Stimulated activated CD8-positive, alpha-beta memory T cell treated with anti-CD3 and anti-CD28 coated beads, Interleukin-7, amount 100 ng/mL, for 1 hour (primary cell): ENCODE measurements at places on chromosomes 7 and 10.

DNA sequence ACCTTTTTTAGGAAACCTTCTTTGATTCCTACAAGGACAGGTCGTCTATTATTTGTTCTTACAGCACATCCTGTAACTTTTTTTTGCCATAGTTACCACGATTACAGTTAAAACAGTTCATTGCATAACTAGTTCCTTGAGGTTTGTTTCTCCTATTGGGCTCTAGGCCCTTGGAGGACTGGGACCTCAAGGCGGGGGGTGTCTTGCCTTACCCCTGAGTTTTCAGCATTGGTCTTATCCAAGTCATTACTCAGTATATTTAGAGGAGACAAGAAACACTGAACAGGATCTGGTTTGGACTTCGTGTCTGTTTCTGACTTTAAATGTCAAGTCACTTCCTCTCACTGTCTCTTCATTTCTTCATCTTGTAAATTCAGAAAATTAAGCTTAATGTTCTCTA lies 369.8 kb downstream of the SDK1 start:
- no peak for DNase-seq

- DNase-seq: no peak
These were observed at the start of gene HOXA5 for GRCh38 chr7:27143023-27143949. HOXA5 (minus strand) TSS chr7:27143681; CDS start chr7:27143607, 74 bp downstream.

GRCh38 chr7:69078997-69079769 lies 519.1 kb upstream of the AUTS2 start:
- DNase-seq: no peak

- DNase-seq: no peak
These were observed 46.8 kb downstream of the KCNH2 start for GRCh38 chr7:150931199-150931869.

- no peak for DNase-seq
These were observed 15.9 kb downstream of the FBH1 start for GRCh38 chr10:5905854-5906507.

- DNase-seq: no peak
These were observed 238.3 kb upstream of the RNF32 start for GRCh38 chr7:156402255-156402654.

- no peak for DNase-seq
These were observed 130.7 kb downstream of the DGKI start for GRCh38 chr7:137716061-137716460.

- DNase-seq: no peak
These were observed 87.1 kb upstream of the HDAC9 start for GRCh38 chr7:18408461-18408860.

DNA sequence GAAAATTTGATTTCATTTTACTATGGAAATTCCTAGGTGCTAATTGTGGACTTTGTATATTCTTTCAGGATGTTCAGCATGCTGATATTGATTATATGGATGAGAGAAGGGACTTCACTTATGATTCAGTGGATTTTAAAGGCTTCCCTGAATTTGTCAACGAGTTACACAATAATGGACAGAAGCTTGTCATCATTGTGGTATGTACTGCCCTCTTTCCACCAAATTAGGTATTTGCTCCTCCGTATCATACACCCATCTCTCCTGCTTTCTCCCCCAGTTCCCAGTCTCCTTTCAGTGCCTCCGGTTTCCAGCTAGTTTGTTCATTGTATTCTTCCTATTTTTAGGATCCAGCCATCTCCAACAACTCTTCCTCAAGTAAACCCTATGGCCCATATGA lies 34.6 kb downstream of the MGAM start:
- DNase-seq: no peak

DNA sequence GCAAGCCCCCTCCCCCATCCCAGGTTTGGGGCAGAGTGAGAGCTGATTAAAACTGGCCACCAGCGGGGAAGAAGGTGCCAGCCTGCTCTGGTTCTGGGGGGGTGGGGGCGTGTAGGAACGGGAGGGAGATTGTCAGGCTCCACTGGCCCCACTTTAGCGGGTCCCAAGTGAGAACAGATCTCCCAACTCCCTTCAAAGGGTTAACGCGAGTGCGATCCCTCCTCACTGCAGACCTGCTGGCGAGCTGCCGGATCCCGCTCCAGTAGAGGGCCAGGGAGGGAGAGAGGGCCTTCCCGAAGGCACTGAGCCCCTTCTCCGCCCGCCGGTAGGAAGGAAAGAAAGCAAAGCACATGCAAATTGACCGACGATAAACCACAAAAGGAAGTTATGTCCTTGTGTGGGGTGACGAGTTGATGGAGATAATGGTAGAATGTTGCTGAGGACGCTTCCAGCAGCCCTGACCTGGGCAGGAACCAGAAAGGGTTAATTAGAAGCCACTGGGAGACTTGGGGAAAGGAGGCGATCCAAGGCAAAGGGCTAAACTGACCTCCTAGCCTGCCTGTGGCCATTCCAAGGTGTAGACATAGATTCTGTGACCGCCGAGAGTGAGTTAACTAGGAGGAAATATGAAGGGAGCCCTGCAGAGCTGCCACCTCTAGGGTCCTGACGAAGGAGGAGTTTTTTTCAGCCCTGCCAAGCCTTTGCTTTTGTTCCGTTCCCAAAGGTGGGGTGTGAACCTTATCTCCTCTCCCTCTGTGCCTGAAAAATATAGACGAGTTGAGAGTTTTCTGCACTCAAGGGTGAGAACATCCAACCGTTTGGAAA lies 1.5 kb downstream of the NRG3 start:
- no peak for DNase-seq

- DNase-seq: no peak
These were observed 169.1 kb downstream of the IMMP2L start for GRCh38 chr7:111393011-111393754.

- DNase-seq: no peak
These were observed 479.3 kb upstream of the PODXL start for GRCh38 chr7:132035517-132036362.

DNA sequence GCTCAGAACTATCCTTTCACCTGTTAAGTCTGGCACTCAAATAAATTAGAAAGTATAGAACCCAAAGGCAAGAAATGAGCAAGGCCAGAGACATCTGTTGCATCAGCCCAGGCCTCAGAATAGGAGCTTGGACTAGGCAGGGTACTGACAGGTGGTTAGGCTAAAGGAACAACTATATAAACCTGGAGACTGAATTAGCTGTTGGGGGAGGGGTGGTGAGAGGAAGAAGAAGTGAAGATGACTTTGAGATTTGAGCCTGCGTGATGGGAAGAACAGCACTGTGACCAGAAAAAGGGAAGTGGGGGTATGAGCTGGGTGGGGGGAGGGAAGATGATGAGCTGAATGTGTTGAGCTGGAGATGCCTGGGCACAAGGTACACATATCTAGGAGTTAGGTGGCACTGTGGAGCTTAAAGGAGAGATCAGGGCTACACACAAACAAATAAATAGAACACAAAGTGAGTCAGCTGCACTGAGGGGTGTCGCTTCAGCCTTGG lies 244.7 kb downstream of the PTEN start:
- DNase-seq: no peak

DNA sequence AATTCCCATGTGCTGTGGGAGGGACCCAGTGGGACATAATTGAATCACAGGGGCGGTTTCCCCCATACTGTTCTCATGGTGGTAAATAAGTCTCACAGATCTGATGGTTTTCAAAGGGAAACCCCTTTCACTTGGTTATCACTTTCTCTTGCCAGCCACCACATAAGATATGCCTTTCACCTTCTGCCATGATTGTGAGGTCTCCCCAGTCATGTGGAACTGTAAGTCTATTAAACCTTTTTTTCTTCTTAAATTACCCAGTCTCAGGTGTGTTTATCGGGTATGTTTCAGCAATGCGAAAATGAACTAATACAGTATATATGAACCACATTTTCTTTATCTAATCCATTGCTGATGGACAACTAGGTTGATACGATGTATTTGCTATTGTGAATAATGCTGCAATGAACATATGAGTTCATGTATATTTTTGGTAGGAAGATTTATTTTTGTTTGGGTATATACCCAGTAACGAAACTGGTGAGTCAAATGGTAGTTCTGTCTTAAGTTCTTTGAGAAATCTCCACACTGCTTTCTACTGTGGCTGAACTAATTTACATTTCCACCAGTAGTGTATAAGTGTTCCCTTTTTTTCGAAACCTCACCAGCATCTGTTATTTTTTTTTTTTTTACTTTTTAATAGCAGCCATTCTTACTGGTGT lies 70.0 kb upstream of the HGF start:
- DNase-seq: no peak

- DNase-seq: no peak
These were observed 70.4 kb downstream of the ST8SIA6 start for GRCh38 chr10:17383801-17384555.

- no peak for DNase-seq
These were observed 27.9 kb upstream of the ITGA8 start for GRCh38 chr10:15747632-15748031.

GRCh38 chr7:116277070-116277469 lies 66.7 kb downstream of the TES start:
- no peak for DNase-seq

GRCh38 chr7:5420067-5420880 lies 3.4 kb downstream of the TNRC18 start:
- no peak for DNase-seq

- no peak for DNase-seq
These were observed 34.3 kb downstream of the HTRA1 start for GRCh38 chr10:122495406-122496340.

DNA sequence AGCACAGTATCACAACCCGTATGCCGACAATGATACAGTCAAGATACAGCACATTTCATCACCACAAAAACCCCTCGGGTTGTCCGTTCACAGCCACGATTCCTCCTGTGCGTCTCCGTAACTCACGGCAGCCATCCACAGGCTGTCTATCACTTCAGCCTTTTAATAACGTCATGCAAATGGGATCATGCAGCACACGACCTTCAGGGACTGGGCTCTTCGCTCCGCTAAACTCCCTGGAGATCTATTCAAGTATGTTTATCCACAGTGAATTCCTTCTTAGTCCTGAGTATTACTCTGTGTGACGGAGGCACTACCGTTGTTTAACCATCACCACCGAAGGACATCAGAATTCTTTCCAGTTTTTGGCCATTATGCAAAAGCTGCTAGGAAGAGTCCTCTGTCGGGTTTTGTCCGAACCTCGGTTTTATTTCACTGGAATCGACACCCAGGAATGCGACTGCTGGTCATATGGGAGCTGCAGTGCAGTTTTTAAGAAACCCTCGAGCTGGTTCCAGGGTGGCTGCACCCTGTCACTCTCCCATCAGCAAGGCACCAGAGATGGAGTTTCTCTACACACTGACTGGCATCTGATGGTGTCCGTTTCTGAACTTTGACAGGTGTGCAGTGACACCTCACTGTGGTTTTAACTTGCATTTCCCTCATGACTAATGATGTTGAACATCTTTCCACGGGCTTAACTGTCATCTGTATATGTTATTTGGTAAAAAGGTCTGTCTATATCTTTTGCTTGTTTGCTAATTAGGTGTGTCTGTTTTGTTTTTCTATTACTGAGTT lies 193.6 kb downstream of the MAD1L1 start:
- DNase-seq: no peak

GRCh38 chr10:113801569-113801968 lies 50.1 kb downstream of the PLEKHS1 start:
- no peak for DNase-seq

GRCh38 chr7:133572087-133572486 lies 319.2 kb downstream of the EXOC4 start:
- no peak for DNase-seq

- DNase-seq: no peak
These were observed 991 bp upstream of the DLD start for GRCh38 chr7:107889992-107890391.

- no peak for DNase-seq
These were observed 3.3 kb downstream of the GRID1 start for GRCh38 chr10:86363184-86363832.

DNA sequence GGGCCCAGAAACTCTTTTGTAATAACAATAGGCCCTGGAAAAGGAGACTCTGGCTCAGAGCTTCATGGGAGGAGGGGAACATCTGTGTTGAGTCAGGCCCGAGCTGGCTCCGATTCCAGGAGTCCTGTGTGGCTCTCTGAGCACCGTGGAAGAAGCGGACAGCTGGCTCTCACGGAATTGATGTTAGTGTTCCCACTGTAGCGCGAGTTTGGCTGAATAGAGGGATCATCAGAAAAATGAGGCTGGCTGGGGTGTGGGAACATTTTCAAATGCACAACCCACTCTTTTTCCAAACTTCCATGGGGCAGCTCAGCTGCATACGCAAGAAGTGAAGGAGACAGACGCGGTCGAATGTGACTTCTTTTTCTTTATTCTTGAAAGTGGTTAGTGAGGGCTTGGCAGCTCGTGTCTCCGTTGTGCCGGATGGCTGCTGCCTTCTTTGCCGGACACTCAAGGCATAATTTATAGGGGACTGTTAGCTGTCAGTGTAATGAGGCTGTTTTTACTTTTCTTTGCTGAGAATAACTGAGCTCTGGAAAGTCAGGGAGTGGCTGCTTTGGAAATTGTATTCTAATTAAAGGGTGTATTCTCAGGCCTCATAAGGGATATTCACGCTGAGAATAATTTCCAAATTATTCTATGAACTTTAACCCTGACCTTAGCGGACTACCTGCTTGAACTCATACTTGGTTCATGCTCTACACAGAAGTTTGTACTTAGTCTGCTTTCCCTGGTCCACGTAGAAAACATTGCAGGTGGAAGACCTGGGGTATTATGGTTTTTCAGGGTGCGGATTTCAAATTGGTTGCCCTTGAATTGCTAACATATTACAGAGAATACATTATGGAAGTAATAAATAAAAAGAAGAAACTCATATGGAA lies 23.1 kb downstream of the MDFIC start:
- DNase-seq: no peak

- no peak for DNase-seq
These were observed 41.3 kb downstream of the ETV1 start for GRCh38 chr7:13948019-13948801.

DNA sequence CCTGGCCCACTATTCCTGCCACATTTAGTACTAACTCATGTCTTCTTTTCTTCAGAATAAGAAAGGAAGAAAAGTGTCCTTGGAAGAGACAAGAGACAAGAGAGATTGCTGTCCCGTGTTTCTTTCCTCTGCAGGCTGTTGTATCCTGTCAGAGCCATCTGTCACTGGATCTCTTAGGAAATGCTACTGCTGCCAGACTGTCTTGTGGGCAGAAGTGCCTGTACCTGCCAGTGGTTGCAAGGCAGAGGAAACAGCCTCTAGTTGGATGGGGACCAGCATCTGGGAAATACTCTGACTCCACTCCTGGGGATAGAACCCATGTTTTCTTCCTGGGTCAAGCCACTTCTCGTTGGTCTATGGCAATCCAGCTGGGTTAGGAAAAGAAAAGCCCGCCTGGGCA lies 16.7 kb upstream of the MAP3K8 start:
- no peak for DNase-seq

DNA sequence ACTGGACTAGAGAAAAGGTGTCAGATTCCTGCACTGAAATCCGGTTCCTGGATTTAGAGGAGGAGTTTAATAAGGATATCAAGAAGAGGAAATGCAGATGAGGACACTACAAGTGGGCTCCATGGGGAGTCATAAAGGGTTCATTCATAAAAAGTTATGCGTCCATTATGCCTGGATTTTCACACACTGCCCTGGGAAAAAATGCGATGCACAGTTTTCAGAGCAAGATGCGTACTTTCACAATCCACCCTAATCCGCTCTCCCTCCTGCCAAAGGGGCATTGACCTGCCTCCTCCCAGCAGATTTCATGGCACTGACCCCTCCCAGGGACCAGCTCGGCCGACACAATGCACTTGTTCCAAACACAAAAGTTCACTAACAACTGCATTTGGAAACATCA lies 42.2 kb upstream of the OPALIN start:
- no peak for DNase-seq
